Type B pancreatic cell (in vitro differentiated cells): ENCODE measurements at places on chromosomes 1 and 21. TPM values are rescaled to one million over a fixed set of nuclear protein-coding genes. Genes with fewer than 3 reads are reported as not detected.

The RAB7B gene
- 0.26 and 0.82 TPM in 2 replicates for total RNA-seq

The CAPN8 gene
- total RNA-seq, result 0.71 and 2.3 TPM in 2 replicates

GRCh38 chr1:86000601-86001000 lies 156.0 kb downstream of the COL24A1 start:
- H3K4me3 ChIP-seq, result no peak overlapping the region
- no peaks in the 10 kb centered on the region for H3K36me3 ChIP-seq
- H3K4me1 ChIP-seq, result no peaks in the 10 kb centered on the region
- no peak overlapping the region for H3K27ac ChIP-seq
- no peak for DNase-seq
- no peaks in the 10 kb centered on the region for H3K27me3 ChIP-seq

The CFHR4 gene
- not detected in 2 replicates for total RNA-seq

The NBPF6 gene
- total RNA-seq, result not detected in 2 replicates
